ENCODE measurements at places on chromosomes 1 and 21.

DNA sequence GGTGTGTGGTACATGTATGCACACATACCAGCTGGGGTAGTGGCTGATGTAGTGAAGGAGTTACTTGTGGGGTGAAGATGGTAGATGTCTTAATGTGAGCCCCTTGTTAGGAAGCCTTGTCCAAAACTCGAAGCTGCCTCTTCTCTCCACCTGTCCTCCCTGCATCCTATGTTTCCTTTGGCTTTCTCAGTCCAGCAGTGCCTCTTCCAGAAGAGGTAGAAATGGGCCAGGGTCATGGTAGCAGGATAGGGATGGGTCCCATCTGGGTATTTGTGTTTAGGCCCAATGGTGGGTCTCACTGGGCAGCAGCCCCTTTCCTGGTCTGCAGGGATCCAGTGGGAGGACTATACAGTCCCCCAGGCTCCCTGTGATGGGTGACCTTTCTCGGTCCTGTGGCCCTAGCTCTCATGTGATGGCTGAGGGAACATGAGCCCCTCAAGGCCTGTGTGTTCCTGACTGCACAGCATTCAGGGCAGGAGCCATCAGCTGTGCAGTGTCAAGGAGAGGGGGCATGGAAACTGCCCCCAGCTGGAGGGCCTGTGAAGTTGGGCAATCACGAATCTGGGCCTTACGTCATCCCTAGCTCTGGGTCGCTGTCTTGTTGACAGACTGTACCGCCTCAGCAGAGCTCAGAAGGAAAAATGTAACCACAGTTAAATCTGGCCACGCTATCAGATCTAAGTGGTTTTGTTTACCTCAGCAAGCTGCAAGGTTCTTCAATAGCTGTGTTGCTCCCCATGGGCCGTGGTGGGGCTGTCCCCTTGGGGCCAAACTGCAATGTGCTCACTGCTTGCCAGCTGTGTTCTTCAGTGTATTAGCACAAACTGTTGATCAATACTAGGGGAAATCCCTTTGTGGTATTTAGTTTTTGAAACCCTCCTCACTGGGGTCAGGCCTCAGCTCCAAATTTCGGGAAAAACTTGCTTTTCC, 82.7 kb downstream of the NOS1AP start:
- peak; percentile 9 for DNase-seq

DNA sequence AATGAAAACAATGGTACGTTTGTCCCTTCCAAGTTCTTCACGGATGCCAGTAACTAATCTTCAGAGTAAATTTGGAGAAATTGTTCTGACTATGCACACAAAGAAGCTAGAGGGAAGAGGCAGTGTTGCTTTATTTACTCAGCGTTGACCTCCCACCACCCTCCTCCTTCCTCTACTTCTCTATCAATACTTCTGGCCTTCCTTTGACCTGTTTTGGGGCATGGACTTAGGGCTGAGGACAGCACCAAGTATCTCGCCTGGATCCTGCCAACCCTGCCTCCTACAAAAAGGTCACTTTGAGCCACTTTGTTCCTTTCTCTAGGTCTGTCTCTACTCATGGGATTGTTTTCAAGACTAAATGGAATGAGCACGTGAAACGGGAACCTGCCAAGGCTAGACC, 282.6 kb downstream of the DSCAM start:
- DNase-seq: no peak

GRCh38 chr1:164559342-164560051, 513 bp downstream of the PBX1 start:
- no peak for DNase-seq

GRCh38 chr1:200899015-200899386, 4.3 kb downstream of the INAVA start:
- DNase-seq: no peak

DNA sequence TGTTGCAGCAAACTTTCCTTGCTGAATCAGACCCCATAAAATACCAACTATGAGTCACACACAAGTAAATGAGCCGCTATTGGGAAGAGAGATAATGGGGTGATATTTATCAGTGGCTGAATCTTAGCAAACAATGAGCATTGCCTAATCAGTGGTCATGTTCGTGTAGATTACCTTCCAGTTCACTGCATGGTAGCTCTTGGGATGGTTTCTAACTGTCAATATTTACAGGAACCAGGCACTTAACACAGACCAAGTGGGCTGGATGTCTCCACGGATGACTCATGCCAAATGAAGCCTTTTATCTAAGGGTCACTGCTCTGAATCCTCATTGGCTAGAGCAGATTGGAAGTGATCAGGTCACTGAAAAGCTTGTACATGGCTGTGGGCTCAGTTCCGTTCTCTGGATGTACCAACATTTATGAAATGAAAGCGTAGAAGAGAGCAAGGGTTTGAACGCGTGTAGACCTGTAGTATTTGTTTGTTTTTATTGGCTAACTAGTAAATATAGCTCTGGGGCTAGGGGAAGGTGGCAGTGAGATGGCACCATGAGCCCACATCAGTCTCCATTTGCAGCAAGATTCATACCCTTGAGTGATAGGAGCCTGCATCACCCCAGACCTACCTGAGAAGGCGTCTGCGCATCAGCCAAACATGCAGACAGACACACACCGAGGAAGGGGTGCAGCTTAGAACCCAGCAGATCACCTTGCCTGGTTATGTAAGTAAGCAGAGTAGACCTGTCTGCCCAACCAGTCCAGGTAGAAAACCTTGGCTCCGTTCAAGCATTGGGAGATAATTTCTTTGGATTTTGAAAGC, 153.3 kb downstream of the TOMM20 start:
- peak; percentile 9 for DNase-seq
